A549 treated with ZK216348 at 1 μM for 4 hours (cell line): ENCODE measurements at places on chromosomes 2 and 18. TPM values are rescaled to one million over a fixed set of nuclear protein-coding genes. Genes with fewer than 3 reads are reported as not detected.

Gene ATP6V1B1
- 1.2 to 2.5 TPM (median 2.0 TPM) in 5 replicates for total RNA-seq

Gene CFC1
- total RNA-seq = not detected in 5 replicates

Gene MARS2
- 9.4 to 10.8 TPM (median 10.0 TPM) in 5 replicates for total RNA-seq

Gene DSC2
- 0.66 to 1.9 TPM (median 1.1 TPM) in 5 replicates for total RNA-seq

Gene SEMA4C
- total RNA-seq = 12.2 to 25.7 TPM (median 20.2 TPM) in 5 replicates

Gene BCL2
- 0.29 to 0.56 TPM (median 0.54 TPM) in 5 replicates for total RNA-seq

Gene GALNT5
- 2.0 to 2.6 TPM (median 2.4 TPM) in 5 replicates for total RNA-seq

Gene RNPEPL1
- total RNA-seq = 33.3 to 71.1 TPM (median 60.4 TPM) in 5 replicates

Gene GYPC
- total RNA-seq = not detected in 5 replicates

Gene ASB18
- not detected in 5 replicates for total RNA-seq

Gene CTIF
- total RNA-seq = 11.7 to 20.6 TPM (median 16.6 TPM) in 5 replicates

Gene SALL3
- total RNA-seq = not detected in 5 replicates
